ENCODE measurements at places on chromosomes 12 and 14.

DNA sequence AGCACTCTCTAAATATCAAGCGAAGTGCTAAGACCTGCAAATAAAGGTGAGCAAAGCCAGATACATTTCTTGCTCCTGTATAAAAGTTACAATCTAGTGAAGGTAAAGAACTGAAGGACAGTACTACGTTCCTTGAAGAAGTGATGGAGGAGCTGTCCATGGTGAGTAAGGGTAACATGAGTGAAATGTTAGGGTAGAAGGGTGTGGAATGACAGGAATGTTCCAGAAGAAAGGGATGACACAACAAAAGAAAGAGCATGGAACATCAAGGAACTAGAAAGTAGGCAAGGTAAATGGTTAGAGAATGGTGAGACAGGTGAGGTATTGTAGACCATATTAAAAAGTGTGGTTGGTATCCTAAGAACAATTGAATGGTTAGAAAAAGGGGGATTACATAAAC lies 272.4 kb downstream of the ACSS3 start:
- DNase-seq: no peak

- no peak for DNase-seq
Measured at GRCh38 chr14:88209273-88209672, 113.8 kb downstream of the KCNK10 start.

DNA sequence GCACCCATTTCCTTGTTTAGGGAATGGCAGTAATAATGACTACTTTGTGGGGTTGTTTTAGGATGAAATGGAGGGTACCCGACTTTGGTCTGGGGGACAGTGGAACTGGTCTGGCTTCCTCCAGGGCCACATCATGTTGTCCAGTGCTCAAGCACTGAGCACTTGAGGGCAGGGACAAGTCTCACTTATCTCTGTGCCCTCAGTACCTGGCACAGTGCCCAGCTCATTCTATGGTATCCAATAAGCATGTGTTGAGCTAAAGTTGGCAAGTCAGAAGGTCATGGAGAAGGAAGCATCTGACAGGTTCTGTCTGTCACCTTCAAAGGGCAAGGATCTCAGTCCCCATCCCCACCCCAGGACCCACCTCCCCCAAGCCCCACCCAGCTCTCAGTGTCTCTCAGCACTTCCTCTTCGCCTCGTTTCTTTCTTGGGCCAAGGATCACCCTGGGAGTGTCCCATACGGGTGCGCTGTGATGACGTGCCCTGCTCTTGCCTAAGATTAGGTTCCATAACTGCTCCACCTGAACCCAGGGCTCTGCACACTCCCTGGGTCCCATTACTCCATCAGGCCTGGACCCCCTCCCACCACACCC lies 24.3 kb upstream of the TMEM106C start:
- no peak for DNase-seq

DNA sequence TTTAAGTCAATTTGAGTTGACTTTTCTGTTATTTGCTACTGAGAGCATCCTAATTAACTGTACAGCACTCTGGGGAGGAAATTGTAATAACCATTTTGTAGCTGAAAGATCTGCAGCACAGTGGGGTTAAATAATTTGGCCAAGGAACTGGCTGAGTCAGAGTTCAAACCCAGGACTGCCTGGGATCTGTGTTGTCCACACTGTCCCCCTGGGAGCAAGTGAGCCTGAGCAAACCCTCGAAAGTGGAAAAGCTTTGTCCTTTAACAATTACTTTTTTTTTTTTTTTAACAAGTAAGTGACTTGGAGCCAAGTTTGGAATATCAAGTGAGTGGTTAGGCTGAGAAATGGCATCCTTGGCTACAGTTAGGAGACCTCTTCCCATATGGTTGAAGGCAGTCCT lies 247.2 kb upstream of the CCDC196 start:
- DNase-seq: no peak

DNA sequence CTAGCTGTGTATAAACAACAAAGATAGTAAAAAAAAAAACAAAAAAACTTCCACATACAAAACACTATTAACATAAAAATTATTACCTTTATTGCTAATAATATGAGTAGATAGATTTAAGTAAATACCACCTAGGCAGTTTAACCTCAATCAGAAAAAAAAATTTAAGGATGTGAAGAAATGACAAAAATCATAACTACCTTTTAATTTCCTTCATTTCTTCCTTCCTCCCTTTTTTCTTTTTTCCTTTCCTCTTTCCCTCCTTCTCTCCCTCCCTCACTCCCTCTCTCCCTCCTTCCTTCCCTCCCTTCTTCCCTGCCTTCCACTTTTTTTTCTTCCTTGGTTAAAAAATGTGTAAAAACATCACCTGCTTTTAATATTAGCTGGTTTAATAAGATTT lies 81.7 kb downstream of the SOX5 start:
- no peak for DNase-seq

DNA sequence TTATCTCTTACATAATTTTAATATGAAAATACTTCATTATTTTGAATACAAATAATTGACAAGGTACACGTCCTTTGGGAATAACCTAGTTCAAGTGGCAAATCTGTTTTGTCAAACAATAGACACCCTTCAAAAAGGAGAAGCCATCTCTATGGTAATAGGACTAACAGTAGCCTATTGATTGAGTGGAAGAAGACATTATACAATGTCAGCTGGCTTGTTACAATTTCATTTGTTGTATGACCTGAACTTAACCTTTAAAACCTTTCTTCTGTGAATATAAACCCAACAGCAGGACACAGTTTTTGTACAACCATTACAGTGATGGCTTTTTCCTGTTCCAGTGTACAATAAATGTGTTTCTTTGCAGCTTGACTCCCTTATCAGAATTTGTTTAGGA lies 8.1 kb downstream of the TMEM260 start:
- DNase-seq: no peak

DNA sequence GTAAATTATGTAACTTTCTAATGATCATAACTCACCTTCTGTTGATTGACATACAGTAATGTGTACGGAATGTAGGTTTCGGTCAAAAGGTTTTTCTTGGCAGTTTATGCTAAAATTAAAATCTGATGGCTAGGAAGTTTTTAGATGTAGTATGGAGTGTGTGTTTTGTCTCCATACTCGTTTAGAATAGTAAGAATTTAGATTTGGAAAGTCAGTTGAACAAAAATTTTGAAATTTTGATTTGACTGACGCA lies 859 bp downstream of the PALS1 start:
- DNase-seq: no peak

- no peak for DNase-seq
Measured at GRCh38 chr14:104151566-104152245, 13.3 kb downstream of the KIF26A start.

- DNase-seq: no peak
Measured at GRCh38 chr14:71060825-71061455, 153.7 kb downstream of the PCNX1 start.

DNA sequence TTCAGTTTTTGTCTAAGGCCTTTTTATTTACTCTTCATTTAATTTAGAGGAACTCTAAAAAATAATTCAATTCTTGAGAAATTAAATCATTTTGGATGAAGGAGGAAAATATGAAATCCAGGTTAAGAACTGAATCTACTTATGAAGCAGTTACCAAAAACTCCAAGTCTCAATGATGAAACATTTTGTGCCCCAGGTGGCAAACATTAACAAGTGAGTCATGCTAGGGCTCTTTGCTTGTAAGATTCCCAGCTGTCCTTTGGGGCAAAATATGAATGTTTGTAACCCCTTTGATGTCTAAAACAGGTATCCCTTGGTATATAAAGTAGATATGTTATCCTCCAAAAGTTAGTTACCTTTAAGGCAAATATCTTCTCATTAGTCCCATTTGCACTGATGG lies 202.4 kb downstream of the NEDD1 start:
- DNase-seq: no peak

GRCh38 chr12:85095501-85095900 lies 59.4 kb downstream of the LRRIQ1 start:
- no peak for DNase-seq

DNA sequence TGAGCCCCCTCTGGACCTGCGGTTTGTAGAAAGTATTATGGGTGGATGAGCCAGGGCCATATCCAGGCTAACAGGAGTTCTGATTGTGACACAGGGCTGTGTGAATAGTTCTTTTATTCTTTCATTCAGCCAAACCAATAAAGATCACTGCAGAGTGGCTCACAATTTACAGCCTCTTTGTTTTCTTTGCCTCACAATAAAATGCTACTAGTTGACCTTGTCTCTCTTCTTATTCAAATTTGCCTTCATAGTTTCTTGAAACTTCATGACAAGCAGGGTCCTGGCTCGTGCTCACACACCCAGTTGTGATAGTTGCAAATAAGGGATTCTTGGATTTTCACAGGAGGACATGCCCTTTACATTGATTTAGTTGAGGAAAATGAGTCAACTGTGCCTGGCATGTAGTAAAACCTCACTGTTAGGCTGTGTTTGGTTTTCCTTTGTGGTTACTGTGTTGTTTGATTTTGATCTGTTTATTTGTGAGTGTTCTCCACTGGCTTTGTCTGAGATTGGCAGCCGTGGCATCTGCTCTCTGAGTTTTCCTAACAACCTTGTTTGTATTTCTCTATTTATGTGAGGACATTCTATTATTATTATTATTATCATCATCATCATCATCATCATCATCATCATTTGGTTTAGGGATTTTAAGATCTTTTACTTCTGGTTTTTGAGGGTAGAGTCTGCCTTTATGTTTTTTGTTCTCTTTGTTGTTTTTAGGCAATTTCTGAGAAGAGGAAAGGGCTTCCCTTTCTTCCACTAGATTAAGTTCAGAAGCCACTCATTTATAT lies 2.7 kb upstream of the KRT6B start:
- DNase-seq: no peak

DNA sequence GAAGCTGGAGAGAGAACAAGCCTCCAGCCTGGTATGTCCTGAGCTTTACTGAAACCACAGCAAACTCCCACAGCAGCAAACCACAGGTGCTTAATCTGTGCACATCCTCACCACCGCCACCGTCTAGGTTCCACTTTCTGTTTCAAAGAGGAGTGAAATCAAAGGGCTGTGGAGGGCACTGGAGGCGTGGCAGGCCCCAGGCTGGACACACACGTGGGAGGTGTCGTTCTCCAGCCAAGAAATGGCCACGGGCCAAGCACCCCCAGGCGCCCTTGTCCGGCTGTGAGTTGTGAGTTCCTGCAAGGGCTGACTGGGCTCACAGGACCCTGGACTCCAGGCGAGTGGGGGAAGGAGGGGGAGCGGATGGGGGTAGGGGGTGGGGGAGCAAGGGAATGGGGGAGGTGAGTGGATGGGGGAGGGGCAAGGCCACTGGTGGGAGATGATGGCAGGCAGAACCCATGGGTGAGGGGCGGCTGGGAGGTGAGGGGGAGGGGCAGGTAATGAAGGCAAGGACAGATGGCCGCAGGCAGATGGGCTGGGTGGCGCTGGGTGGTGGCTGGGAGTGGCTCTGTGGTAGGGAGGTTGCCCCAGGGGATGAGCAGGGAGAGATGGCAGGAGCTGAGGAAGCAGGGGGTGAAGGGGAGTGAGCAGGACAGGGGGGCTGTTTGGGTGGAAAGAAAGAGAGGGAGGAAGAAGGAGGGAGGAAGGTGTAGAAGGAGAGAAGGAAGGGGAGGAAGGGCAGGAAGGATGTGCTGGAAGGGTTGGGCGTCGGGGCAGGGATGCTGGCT lies 86.7 kb downstream of the NCOR2 start:
- DNase-seq: peak; percentile 26

DNA sequence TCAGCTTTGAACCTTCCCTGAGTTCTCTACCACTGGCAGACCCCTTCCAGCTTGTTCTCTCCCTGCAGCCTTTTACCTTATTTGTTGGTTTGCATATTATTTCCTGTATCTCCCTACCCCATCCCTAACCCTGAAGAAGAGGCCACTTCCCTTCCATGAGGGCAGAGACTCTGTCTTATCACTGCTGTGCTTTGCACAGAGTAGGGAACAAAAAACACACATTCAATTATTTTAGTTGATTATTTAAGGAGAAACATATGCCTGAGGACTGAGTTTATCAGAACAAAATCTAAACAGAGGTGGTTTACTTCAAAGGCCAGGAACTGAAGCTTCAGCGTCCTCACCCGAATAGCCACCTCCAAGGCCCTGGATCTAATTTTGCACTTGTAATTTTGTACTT lies 111.7 kb upstream of the RFLNA start:
- no peak for DNase-seq

DNA sequence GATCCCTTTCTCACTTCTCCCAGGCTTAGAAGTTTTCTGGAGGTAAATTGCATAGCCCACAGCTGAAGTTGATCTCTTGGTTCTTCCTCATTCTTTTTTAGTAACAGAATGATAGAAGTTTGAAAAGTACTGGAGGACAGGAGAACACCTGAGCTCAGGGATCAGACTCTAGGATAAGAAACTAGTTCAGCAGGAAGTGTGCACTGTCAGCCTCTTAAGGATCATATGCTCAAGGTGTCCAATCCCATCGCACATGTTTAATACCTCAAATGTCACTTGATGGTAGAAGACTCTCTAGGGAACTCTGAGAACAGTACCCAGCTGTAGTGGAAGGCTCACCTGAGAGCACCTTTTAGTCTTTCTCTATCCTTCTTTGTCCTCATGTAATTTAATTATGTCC lies 14.7 kb upstream of the LIMA1 start:
- no peak for DNase-seq

GRCh38 chr12:9732921-9733461 lies at the start of gene CLECL1:
CLECL1 (minus strand) TSS chr12:9733097.
- no peak for DNase-seq

DNA sequence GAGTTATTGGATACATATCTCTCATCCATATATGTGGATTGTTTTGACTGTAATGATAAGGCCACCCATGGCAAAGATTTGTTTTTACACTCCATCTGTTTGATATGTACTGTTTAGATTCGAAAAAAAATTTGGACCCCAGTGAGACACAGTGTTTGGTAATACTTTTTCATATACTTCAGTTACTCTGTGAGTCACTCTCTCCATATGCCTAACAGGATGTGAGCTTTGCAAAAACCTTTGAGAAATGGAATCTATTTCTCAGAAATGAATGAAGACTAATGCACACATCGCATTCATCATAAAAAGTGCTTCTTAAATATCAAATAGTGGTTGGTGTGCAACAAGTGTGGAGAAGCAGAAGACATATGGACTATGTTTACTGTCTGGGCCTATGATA lies 781.5 kb downstream of the SLC6A15 start:
- peak; percentile 62 for DNase-seq

DNA sequence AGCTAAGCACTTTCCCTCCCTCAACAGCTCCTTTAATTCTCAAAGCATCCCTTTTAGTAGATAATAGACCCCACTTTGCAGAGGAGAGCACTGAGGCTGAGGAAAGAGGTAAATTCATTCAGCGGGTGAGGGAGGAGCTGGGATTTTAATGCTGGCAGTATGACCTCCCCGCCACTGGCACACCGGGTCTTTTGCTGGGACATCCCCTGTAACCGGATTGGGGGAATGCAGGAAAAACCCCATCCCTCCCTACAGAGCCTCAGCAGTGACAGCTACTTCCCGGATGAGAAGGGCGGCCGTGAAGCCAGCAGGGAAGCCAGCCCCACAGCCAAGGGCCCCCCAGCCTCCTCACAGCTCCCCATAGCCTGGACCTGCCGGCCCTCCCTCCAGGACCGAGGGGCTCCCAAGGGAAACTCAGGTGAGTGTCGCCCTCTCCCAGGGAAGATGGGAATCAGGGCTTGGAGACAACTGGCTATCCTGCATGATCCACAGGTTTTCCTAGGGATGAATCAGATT lies 12.1 kb downstream of the ZBTB39 start:
- no peak for DNase-seq

- no peak for DNase-seq
Measured at GRCh38 chr12:67539946-67540345, 108.6 kb upstream of the DYRK2 start.
